ENCODE measurements at places on chromosomes 11 and 22. TPM values are rescaled to one million over a fixed set of nuclear protein-coding genes. Genes with fewer than 3 reads are reported as not detected.

CHEK2 gene
- 19.2 TPM for total RNA-seq

PAMR1 gene
- 7.6 TPM for total RNA-seq

APOBEC3A gene
- total RNA-seq, result not detected

SULT4A1 gene
- 1.5 TPM for total RNA-seq

FIBIN gene
- 18.0 TPM for total RNA-seq

CD3E gene
- total RNA-seq, result not detected

Data from mammary epithelial cell (primary cell).